GOT3 (cell line): ENCODE measurements at places on chromosomes 6 and 20.

GRCh38 chr6:113560376-113560775 lies 296.8 kb upstream of the MARCKS start:
- no peak for DNase-seq

DNA sequence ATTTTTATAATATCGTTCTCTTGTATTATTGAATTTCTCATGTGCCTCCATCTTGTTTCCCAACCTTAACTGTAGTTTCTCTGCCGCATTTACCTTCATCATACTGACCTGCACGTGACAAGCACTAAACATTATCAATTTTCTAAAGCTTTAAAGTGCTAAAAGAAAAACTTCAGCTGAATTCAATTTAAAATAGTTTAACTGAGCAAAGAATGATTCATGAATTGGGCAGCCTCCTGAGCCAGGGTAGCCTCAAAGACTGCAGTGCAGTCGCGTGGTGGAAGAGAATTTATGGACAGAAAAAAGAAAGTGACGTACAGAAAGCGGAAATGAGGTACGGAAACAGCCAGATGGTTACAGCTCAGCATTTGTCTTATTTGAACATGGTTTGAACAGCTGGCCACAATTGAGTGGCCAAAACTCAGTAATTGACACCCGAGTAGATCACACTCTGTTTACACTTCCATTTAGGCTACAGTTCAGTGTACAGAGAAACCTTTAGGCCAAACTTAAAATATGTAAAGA lies 4.2 kb upstream of the ZDHHC14 start:
- no peak for DNase-seq

DNA sequence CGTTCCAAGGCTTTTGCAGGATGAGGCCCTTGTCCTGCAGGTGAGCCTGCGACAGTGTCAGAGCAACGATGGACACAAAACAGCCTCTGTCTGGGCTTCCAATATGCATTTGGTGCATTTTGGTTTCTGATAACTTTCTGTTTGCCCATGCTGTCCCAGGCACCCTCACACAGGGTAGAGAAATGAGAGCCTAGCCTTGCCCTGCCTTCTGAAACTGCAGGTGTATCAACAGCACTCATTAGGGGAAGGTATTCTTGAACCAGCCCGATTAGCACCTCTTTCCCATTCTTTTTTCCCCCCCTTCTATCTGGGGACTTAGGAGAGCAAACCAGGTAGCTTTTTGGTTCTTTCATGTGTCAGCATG lies 30.3 kb downstream of the CHMP4B start:
- no peak for DNase-seq

GRCh38 chr6:103139377-103139776 lies 1720.3 kb downstream of the HACE1 start:
- DNase-seq: no peak

DNA sequence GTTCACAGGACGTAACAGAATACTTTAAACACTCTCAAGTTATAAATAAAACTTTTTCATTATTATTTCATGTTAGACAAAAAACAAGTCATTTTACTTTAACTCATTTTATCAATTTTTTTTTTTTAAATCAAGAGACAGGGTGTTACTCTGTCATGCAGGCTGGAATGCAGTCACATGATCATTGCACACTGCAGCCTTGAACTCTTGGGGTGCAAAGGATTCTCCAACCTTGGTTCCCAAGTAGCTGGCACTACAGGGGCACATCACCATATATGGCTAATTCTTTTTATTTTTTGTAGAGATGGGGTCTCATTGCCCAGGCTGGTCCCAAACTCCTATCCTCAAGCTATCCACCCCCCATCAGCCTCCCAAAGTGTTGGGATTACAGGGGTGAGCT lies 14.2 kb downstream of the PLN start:
- DNase-seq: no peak

DNA sequence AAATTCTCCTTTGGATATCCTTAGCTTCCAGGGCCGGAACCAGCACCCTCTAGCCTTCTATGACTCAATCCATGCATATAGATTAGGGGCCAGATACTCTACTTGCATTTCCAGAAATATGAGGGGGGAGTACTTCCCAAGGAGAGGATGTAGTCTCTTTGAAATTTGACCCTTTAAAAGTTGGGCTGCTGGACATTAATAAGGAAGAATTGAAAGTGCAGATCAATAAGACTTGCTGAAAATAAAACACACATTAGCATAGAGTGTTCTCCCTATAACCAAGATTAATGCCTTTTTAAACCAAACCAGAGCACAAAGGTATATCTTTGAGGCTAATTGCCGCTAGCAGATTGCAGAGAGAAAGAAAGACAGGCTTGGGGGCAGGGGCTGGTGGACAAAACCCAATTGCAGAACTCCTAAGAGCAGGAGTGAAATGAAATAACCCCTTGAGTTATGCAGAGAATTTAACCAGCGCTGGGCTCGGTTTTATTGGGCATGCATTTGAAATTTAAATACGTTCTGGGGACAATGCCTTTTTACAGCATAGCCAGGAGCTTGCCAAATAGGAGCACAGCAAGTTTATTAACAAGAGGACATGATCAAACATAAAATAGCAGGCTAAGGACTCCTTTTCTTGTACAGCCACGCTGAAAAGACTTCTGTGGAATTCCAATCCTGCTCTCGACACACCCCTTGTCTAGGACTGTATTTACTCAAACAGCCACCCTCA lies 108.2 kb upstream of the SALL4 start:
- no peak for DNase-seq

GRCh38 chr6:157638779-157639178 lies 184.3 kb upstream of the SNX9 start:
- DNase-seq: no peak
